Thyroid gland (tissue), 4 donors: ENCODE measurements at places on chromosomes 7 and 10. TPM values are rescaled to one million over a fixed set of nuclear protein-coding genes. Genes with fewer than 3 reads are reported as not detected.

DNA sequence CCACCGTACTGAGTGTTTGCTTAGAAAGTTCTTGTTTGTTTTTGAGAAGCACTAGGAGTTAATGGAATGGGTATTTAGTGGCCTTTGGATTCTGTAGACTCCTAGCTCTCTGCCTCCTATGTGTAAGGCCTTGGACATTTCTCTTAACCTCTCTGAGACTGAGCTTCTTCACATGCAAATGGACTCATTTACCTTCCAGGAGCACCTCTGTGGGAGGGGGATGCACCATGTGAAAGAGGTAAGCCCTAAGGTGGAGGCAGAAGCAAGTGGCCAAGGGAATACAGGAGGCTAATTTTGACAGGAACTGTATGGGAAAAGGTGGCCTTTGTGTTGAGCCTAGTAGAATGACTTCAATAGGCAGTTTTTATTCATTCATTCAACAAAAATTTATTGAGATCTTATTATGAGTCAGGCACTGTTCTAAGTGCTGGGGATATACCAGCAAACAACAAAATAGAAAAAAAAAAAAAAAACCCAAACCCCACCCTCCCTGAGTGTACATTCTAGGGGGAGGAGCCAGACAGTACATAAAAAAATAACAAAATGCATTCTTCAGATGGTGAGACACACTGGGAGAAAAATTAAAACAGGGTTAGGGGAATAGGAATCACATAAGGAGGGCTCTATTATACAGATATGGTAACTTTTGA is 9.2 kb upstream of the EPHA1 start:
- DNase-seq = no peak

DNA sequence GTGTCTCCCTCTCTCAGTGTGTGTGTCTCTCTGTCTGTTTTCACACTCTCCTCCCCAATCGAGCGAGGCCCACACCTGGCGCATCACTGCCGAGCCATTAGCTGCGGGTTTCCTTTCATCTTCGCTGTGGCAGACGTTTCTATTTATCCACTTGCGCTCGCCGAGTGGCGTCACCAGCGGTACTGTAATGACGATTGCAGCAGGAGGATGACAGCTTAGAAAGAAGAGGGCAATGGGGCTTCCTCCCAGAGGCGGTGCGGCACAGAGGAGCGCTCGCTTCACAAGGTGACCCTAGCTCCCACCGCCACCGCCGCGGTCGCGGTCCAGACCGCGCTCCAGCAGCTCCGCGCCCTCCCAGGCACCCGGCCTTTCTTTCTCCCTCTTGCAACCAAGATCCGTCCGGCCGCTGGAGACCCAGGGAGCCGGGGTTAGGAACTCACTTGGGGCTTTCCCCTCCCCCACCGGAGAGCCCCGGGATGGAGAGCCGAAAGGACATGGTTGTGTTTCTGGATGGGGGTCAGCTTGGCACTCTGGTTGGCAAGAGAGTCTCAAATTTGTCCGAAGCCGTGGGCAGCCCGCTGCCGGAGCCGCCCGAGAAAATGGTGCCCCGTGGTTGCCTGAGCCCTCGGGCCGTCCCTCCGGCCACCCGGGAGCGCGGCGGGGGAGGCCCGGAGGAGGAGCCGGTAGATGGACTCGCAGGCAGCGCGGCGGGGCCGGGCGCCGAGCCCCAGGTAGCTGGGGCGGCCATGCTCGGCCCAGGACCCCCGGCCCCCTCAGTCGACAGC is at the start of gene EVX1:
EVX1 (plus strand) TSS at position 248 of the 785 bp plus-strand sequence; CDS start at position 477, 229 bp downstream.
- DNase-seq = no peak

GRCh38 chr7:83276250-83276649 is 113.6 kb upstream of the PCLO start:
- no peak for DNase-seq

DNA sequence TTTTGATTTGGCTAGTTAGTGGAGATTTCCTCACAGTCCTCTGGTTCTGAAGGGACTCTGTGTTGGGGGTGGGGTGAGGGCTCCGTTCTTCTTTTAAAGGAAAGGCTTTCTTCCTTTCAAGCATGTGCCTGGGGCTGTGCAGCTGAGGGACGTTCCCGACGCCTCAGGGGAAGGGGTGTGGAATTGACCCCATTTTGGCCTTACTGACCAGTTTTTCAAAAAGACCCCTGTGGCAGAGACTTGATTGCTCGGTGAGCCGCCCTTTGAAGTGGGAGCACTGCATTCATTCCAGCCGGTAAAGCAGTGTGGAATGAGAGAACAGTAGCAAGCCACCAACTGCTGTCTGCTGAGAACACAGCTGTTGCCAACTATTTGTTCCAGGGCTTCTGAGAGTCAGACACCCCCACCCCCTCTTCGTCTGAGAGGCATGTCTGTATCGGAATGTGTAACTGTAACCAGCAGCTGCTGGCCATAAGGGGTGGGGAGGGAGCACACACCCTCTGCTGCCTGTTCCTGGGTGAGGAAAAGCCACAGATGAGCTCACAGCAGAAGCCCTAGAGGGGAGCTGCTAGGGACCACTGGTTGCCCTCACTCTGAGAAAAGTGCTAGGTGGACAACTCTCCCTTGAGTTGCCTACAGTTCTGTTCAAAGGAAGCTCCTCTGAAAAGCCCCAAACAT is 33.2 kb downstream of the WBP1L start:
- peak; percentile 97 for DNase-seq

DNA sequence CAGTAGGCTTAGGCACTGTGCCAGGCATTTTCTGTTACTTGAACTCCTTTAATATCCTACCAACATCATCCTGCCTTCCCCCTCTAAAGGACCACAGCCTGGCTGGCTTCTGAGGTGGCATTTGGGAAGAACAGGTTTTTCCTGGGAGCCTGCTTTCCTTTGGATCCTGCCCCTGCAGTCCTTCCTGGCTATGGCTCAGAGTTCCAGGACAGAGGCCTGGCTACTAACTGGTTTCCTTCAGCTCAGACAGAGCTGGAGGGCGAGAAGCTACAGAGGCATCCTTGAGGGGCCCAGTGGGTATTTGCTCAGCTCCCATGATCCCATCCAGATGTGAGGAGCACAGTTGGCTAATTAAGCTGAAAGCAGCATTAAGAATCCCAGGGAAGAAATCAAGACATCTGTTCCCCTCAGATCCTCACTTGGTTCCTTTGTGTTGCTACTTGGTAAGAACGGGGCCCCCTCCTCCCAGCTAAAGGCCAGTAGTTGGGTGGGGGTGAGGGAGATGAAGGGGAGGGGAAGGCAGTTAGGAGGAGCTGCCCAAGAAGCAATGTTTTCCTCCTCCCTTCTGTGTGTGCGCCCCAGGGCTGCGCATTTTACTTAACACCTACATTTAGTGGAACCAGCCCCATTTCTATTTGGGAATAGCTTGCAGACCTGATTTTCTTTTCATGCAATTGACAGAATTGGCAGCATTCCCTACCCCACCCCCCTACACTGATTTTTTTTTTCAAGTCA is 142.6 kb upstream of the SORCS3 start:
- no peak for DNase-seq

DNA sequence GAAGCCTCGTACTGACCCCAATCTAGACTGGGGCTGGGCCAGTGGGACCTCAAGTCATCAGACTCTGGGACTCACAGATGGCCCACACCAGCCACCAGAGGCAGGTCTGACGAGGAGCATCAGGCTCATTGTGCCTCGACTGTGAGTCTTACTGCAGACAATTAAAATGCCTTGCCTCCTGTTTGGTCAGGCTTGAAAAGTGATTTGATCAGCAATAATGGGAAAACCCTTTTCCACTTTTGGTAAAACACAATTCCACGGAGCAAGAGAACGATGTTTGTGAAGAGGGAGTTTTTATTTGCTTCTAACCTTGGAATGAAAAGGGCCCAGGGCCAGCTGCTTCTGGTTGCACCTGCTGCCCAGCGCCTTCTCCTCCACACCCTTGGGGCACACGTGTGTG is 43.9 kb downstream of the C10orf143 start:
- DNase-seq = no peak

- DNase-seq = no peak
Observed at GRCh38 chr10:100873827-100874326, 38.9 kb upstream of the SLF2 start.

ABCB1 gene
- total RNA-seq = 5.9 TPM

DNA sequence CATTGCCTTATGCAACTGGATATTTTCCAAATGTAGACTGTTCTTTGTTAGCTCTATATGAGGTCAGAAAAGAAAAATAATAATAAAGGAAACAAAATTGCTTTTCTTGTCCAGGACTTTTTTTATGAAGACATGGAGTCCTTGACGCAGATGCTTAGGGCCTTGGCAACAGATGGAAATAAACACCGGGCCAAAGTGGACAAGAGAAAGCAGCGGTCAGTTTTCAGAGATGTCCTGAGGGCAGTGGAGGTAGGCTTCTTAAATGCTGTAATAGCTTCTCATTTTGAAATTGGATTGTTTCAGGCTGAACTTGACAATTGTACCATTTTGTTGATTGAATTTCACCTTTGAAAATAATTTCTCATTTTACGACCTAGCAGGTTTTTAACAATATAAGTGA is 12.9 kb upstream of the LSMEM1 start:
- DNase-seq = no peak

DNA sequence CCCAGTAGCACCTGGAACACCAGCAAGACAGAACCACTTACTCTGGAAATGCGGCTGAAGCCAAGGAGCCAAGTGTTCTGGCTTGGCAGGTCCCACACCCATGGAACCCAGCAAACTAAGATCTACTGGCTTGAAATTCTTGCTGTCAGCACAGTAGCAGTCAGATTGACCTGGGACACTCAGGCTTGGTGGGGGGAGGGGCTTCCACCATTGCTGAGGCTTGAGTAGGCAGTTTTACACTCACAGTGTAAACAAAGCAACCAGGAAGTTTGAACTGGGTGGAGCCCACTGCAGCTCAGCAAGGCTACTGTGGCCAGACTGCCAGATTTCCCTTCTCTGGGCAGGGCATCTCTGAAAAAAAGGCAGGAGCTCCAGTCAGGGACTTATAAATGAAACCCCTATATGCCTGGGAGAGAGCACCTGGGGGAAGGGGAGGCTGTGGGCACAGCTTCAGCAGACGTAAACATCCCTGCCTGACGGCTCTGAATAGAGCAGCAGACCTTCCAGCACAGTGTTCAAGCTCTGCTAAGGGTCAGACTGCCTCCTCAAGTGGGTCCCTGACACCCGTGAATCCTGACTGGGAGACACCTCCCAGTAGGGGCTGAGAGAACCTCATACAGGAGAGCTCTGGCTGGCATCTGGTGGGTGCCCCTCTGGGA is 121.2 kb downstream of the MTERF1 start:
- DNase-seq = no peak

VWDE gene
- 15.1 TPM for total RNA-seq

- no peak for DNase-seq
Observed at GRCh38 chr10:62687230-62687748, 117.2 kb upstream of the ADO start.

DNA sequence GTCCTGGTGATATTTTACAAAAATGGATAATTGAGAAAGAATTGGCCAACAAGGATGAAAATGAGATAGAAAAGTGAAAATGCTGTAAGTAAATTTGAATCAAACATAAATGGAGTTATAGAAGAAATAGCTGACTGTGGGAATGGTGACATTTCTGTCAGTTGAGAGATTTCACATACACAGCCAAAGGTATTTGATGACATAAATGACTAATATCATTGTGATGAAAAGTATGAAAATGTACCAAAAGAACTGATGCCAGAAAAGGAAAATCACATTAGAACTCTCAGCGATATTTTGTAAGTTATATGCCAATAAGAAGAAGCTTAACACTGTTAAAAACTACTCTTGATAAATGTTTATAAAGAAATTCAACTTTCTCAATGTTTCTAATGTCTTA is 54.9 kb downstream of the TFPI2 start:
- DNase-seq = no peak

- DNase-seq = no peak
Observed at GRCh38 chr7:26413007-26413691, 121.5 kb downstream of the SNX10 start.

DNA sequence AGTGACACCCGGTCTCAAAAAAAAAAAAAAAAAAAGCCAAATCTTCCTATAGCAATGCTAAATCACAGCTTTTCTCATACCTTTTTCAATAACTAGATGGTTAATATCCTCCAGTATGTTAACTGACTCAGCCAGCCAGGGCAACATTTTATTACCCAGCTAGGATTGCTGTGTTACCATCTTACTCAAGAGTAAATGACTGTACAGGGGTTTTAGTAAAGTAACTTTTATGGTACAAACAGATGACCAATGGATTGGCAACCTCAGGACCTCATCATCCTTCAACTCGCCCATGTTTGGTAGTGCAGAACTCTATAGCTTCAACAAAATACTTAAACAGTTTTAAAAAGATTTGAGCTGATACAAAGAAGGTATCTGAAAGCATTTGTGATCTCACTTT is 59.5 kb downstream of the HBP1 start:
- no peak for DNase-seq

- no peak for DNase-seq
Observed at GRCh38 chr10:132962623-132963429, 20.5 kb upstream of the CFAP46 start.

GRCh38 chr7:34486371-34486770 is 171.6 kb upstream of the NPSR1 start:
- DNase-seq = no peak

- DNase-seq = no peak
Observed at GRCh38 chr7:26182283-26182682, 18.3 kb downstream of the HNRNPA2B1 start.

- peak; percentile 13 for DNase-seq
Observed at GRCh38 chr7:42736931-42737330, 174.9 kb downstream of the C7orf25 start.

DNA sequence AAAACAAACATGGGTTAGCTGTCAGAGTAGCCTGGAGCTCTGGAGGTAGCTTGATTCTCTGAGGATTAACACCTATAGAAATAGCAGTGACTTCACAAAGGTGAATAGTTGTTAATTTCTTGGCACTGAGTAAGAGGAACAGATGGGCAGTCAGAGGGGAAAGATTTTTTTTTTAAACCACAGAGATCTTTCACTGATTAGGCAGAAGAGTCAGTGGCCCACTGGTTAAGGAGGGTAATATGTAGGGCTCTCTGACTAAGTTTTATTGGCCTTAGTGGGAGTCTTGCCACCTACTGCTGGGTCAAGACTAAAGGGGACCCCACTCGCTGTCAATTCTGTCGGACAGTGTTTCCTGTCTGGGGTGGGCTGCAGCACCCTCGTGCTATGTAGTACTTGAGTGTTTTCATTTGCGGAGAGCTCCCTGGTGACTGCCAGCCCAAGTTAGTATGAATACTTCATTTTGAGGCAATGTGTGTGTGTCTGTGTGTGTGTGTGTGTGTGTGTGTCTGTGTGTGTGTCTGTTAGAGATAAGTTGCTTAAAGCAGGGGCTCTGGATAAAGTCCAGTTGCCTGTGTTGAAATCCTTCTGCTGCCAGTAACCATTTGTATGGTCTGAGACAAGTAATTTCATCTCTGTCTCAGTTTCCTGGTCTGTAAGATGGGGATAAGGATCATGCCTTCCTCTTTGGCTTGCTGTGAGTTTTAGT is 145.2 kb downstream of the ARID5B start:
- DNase-seq = no peak

- DNase-seq = no peak
Observed at GRCh38 chr7:132548489-132549078, 27.7 kb downstream of the PLXNA4 start.

- DNase-seq = no peak
Observed at GRCh38 chr7:20064974-20065862, 152.0 kb downstream of the MACC1 start.
